ENCODE measurements at places on chromosomes 13 and 19. TPM values are rescaled to one million over a fixed set of nuclear protein-coding genes. Genes with fewer than 3 reads are reported as not detected.
A peak's percentile ranks its signal among the peaks of the same experiment; 100 is the strongest.

DNA sequence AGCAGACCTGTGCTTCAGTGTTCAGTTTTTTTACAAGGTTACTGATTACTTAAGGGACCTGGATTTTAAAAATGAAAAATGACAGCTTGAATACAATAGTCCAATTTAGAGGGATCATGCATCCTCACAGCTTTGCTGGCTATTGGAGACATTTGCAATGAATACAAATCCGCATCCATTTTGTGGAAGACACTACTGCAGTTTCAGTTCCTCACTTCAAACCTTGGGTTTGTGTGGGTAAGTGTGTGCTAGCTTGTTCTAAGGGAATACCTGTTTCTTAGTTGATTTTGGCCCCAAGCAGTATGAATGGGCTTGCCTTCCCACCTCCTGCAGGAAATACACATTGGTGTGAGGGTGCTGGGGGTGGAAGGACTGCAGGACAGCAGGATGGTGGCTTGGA, 222.4 kb downstream of the OLFM4 start:
- DNase-seq, result no peak

GRCh38 chr13:49838989-49839388, 46.5 kb upstream of the KPNA3 start:
- no peak for DNase-seq

- no peak for DNase-seq
Observed at GRCh38 chr13:103695320-103695719, 629.1 kb upstream of the SLC10A2 start.

GRCh38 chr13:20217168-20217567, 15.0 kb downstream of the GJB6 start:
- DNase-seq, result no peak

UBE2S gene
- total RNA-seq, result 24.2 TPM

SMIM44 gene
- not detected for total RNA-seq

DNA sequence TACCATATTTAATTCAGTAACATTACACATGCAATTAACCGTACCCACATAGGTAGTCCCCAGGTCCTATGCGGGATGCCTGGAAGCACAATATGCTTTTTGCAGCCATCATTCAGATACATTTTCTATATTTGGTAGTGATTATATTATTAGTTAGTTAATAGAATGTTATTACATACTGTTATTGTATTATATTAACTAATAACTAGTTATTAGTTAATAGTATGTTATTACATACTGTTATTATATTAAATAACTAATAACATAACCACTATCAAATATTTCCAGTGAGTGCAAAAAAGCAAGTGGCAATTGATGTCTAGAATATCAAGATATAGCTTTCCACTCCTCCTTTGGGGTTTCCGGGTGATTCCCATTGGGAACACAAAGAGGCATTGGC, 45.5 kb upstream of the CYP2A7 start:
- no peak for DNase-seq

- no peak for DNase-seq
Observed at GRCh38 chr19:11446271-11446651, 10.8 kb downstream of the PRKCSH start.

DNA sequence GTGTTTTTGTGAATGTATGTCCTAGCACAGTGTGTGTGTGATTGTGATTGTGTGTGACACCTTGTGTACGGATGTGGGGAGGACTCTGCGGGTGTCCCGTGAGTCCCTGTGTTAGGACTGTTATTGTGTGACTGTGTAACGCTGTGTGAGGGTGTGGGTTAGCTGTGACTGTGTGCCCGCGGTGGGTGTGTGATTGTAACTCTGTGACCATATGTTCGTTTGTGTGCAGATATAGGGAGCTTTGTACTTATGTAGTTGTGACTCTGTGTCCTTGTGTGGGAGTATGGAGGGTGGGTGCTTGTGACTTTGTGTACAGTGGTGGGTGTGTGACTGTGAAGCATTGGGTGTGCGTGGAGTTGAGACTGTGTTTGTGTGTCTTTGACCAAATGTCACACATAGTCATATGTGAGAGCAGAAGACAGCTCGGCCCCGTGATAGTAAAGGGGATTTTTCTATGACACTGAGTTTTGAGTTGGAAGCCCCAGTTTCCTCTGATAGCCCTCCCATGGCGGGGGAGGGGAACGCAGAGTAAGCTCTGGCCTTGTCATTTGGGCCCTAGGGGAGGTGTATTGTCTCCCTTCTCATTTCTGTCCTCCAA, 949 bp upstream of the ZNF260 start:
- DNase-seq, result no peak

DNA sequence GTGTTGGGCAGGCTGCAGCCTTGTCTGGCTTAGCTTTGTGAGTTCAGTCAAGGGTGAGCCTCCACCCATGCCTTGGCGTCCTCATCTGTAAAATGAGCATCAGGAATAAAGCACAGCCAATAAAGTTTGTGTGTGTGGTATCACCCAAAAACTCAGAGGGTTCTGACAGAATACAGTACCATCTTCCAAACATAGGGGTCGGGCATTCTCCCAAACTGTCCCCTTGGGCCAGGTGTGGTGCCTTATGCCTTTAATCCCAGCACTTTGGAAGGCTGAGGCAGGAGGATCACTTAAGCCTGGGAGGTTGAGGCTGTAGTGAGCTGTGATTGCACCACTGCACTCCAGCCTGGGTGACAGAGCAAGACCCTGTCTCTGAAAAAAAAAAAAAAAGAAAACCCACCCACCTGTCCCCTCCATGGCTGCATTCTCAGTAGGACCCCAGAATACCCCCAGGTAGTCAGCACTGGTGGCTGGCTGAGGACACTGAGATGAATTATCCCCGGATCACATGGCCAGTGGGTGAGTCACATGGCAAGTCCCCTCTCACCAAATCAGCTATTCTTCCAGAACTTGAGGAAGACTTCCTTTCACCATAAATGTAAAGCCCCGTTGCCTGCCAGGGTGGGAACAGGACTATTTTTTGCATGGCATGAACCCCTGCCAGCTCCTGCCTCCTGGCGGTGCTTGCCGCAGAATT, 18.6 kb downstream of the POP4 start:
- DNase-seq, result no peak

PCSK4 gene
- total RNA-seq, result 0.96 TPM

- DNase-seq, result no peak
Observed at GRCh38 chr19:19176950-19177349, 6.9 kb upstream of the MEF2B start.

DNA sequence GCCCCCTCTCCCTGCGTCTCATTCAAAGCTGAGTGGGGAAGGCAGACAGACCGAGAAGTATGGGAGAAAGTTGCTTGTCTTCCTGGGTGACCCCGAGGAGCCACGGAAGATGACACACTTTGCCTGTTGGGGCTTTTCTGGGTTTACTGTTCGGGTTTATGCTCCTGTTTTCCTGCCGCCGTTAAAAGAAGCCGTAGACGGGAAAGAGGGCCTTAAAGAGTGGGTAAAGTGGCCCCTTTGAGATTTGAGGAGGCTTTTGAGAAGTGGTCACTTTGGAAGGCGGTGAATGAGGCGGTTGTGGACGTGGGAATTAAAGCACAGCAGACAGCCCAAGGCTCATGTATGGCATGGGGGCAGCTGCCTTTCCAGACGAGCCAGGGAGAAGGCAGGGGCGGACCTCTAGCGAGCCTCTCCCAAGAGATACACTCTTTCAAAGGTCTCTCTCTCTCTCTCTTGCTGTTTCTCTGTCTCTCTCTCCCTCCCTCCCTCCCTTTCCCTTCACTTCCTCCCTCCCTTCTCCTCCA, 493 bp upstream of the LHFPL6 start:
- no peak for DNase-seq

- DNase-seq, result no peak
Observed at GRCh38 chr19:23318143-23318542, 67.9 kb upstream of the ZNF724 start.

SWSAP1 gene
- 1.2 TPM for total RNA-seq

RNASEH2B gene
- 31.6 TPM for total RNA-seq

- no peak for DNase-seq
Observed at GRCh38 chr13:49110913-49111170, 109.3 kb upstream of the MLNR start.

DNA sequence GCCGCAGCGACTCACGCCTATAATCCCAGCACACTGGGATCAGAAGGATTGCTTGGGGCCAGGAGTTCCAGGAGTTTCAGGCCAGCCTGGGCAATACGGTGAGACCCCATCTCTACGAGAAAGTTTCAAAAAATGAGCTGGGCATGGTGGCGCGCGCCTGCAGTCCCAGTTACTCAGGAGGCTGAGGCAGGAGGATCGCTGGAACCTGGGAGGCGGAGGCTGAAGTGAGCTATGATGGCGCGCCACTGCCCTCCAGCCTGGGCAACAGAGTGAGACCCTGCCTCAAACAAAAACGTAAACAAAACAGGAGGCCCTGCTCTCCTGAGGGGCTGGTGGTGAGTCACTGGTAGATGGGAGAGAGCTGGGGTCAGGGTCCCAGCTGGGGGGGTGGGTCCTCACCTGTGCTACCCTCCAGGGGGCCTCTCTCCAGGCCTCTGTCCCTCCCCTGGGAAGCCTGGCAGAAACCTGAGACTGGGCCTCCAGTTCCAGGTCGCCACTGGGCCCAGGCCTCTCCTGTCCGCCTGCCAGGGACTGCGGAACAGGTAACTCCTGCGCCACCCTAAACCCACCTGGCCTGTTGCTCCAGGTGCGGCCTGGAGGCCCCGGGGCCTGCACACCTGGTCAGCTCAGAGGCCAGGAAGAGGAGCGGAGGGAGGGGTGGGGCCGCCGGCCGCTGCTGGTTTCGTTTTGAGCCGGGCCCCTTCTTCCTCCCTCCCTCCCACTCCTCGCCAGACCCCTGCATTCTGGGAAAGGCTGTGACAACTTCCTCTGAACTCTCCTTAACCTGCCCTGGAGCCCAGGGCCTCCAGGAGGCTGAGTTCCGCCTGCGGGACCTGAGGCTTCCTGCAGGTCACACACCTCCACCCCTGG, 17.2 kb upstream of the ZBTB7A start:
- no peak for DNase-seq

- no peak for DNase-seq
Observed at GRCh38 chr19:38713227-38713649, 31.0 kb downstream of the CAPN12 start.

DNA sequence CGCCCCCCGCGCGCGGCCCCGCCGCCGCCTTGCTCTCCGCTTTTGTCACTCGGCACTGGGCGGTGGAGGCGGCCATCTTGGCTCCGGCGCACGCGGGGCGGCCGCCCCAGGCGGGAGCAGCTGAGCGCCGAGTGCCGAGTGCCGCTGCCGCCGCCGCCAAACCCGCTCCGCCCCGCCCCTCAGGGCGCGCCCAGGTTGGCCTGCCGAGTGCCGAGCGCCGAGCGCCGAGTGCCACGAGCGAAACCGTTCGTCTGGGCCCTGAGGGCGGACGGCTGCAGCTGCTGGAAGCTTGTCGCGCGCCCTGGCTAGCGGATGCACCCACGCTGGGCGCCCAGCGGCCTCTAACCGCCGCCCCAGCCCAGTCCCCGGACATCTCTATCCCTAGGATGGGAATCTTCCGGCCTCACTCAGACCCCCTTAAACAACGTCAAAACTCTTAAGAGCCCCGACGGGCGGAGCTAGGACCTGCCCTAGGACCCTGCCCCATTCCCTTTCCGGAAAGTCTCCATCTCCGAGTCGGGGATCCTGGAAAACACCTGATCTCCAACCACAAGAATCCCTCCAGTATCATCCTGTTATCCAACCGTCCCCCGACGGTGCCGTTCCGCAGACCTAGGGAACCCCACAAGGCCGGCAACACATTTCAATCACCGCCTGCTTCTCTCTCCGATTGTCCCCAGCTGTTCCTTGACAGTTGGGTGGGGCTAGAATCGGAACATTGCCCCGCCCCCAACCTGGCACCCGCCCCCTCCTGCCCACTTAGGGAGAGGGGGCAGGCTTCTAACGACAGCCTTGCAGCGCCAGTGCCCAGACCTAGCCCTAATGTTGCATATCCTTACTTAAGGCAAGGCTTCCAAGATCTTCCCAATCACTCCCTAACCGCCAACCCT, 14.1 kb upstream of the AKAP8L start:
- DNase-seq, result peak; percentile 97

GRCh38 chr13:78960881-78961280, 301.9 kb upstream of the OBI1 start:
- DNase-seq, result no peak

KCNN4 gene
- 3.1 TPM for total RNA-seq

GRCh38 chr19:46080561-46080960, 39.8 kb upstream of the IGFL4 start:
- DNase-seq, result no peak

DNA sequence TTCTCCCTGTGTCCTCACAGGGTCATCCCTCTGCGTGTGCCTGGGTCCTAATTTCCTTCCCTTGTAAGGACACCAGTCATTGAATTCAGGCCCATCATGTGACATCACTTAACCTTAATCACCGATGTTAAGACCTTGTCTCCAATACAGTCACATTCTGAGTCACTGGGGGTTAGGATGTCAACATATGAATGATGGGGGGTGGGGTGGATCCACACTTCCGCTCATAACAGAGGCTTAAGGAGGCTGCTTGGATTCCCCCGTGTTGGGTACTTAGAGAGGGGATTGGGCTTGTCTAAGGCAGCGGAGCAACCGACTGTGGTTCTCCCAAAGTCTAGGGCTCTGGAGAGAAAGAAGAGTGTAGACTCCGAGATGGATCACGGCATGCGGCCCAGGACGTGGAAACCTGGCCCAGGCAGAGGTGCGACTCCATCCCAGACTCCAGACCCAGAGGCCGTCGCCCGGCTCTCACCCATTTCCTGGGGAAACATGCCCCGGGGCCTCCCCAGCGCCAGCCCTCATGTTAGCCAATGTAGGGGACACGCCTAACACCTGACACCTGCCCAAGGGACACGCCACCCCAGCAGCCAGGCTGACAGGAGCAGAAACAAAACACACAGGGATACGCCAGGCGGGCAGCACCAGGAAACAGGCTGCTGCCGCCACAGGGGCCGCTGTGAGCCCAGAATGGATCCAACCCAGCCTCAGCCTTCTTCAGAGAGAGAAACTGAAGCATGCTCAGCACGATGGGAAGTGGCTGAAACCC, 17.1 kb upstream of the IGLON5 start:
- DNase-seq, result peak; percentile 81

S1PR4 gene
- total RNA-seq, result 5.0 TPM

PTPRH gene
- 1.00 TPM for total RNA-seq

PPM1N gene
- 1.1 TPM for total RNA-seq

DNA sequence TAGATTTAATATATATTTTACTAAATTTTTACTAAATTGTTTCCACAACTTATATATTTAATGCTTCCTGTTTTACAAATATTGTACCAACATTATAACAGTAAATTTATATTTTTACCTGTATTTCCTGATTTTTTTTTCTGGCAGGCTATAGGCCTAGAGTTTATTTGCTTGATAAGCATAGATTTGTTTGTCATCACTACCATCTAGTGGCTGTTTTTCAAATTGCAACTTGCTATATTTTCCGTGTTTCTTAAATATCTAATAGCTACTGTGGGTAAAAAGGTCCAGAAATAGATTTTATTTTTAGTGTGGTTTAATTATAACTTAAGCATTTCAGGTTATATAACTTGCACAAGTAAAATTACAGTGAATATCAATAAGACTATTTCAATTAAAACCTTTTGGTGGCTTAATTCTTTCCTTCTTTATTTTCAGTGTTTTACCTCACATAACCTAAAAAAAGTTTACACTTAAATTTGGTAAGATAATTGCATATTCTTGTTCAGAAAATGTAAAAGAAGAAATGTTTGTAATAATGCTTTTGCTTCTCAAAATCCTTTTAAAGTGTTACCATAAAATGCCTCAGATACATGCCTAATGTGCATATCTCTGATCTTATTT, 60.6 kb downstream of the NDFIP2 start:
- DNase-seq, result no peak
